ENCODE measurements at places on chromosomes 2 and 18.
A peak's percentile ranks its signal among the peaks of the same experiment; 100 is the strongest.

GRCh38 chr2:15693926-15694588 lies 102.4 kb downstream of the DDX1 start:
- no peak for DNase-seq

DNA sequence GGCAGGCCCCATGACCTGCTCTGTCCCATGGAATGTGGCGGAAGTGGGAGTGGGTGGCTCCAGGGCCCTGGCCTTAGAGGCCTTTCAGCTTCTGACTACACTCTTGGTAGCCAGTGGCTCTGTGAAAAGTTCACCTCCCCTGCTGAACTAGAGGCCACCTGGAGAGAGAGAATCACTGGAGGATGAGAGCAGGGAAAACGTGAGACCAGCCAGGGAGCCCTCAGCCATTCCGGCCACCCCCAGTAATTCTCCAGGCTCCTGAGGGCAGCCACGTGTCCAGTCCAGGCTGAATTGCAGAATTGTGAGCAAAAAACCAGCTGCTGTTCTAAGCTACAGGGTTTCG lies 10.5 kb downstream of the COLEC12 start:
- DNase-seq: no peak

DNA sequence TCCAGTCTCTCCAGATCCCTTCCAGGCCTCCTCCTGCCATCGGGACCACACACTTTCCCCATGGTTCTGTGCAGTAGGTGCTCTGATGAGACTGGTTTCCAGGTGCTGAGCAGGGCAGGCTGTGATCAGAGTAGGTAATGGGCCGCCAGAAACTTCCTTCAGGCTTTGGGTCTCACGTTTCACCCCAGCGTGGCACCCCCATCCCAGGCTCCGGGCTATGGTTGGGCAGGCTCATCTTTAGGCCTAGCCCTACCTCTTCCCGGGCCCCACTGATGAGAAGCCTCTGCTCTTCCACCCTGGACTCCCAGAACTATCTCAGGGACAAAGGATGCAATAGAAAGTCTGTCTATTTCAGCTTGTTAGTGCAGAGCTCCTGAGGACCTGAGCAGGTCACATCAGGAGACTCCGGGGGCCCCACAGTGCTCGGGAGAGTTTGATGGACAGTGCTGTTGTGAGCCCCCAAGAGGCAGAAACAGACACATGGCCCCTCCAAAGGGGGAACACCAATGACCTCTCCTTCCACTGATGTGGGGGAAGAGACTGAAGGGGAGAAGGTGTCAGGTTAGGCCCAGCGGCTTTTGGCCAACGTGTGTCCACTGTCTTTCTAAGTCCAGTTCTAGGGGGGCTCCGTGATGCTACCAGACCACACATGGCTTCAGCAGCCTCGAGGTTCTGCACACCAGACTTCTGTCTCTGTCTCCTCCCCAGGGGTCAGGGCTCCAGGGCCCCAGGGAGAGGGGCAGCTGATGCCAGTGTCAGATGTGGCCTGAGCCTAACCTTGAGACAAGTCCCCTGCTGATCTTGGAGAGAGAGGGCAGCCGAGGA lies 5.8 kb upstream of the PROM2 start:
- no peak for DNase-seq

DNA sequence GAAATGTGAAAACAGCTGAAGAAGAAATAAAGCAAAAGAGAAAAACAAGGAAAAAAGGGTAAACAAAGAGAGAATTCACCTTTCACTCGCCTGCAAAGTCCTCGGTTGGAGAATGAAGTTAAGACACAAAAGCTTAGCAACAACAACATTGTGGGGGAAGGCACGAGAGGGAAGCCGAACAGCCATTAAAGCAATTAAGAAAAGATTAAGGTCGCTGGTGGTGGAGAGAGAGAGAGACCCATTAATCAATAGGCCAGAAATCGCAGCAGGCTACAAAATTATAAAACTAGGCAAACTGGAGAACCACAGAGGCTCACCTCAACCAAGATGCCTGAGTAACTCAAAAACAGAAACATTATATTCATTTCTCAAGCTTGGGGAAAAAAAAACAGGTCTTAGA lies 120.0 kb upstream of the SIX3 start:
- peak; percentile 48 for DNase-seq

- DNase-seq: no peak
These were observed 302.2 kb upstream of the MAP2 start for GRCh38 chr2:209121691-209122090.

DNA sequence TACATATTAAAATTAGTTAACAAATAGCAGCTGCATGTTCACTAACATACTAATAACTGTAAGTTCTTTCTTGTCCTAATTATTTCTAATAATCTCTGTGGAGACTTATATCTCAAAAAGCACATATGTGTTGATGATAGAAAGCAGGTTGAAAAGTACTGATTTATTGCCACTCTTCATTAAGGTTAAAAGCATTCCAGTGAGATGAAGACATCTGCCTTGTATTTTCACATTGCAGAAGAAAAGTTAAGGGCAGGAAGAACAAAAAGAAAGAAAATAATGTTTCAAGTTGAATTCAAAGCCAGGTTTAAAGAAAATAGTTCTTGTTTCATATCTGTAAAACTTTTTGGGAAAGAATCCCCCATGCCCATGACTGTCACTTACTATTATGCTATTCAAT lies 429.9 kb downstream of the MTX2 start:
- no peak for DNase-seq

- DNase-seq: no peak
These were observed 18.5 kb downstream of the DHRS9 start for GRCh38 chr2:169087757-169088379.

- DNase-seq: no peak
These were observed 42.0 kb downstream of the RDH14 start for GRCh38 chr2:18518116-18519111.

- DNase-seq: no peak
These were observed 73.7 kb downstream of the MEIS1 start for GRCh38 chr2:66508484-66509071.

DNA sequence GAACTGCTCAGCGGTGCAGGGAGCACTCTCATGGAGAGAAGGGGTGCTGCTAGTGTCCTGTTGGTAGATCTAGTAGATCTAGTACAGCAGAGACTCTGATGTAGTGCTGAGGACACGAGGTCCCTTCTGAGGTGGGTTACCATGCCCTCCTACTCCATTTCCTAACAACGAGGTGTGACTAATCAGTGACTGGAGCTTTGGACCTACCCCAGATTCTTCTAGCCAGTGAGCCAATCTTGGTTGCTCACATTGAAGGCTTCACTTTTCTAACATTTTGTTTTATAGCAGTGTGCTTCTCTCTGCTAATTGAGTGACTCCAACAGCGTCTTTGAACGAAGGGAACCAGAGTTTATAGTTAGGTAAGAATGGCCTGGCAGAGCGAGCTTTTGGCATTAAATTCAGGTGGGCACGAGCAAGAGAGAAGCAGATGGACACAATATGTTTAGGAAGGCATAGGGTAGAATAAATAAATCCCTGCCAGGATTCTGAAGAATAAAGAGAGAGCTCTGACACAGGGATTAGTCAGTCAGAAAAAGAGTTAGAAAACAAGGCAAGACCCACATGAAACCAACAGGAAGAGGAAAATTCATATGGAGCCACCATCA lies 306.0 kb upstream of the RAB12 start:
- DNase-seq: no peak

- no peak for DNase-seq
These were observed 5.6 kb downstream of the FOSL2 start for GRCh38 chr2:28398101-28398834.

GRCh38 chr18:78165525-78165924 lies 814.1 kb upstream of the SALL3 start:
- DNase-seq: no peak

- peak; percentile 54 for DNase-seq
These were observed 100.7 kb upstream of the STK39 start for GRCh38 chr2:168348076-168348475.

- DNase-seq: no peak
These were observed 11.3 kb downstream of the MBD5 start for GRCh38 chr2:148032215-148032614.

GRCh38 chr2:3387011-3387410 lies 7.5 kb downstream of the TRAPPC12 start:
- no peak for DNase-seq

- DNase-seq: no peak
These were observed 52.9 kb downstream of the REL start for GRCh38 chr2:60934165-60934722.

DNA sequence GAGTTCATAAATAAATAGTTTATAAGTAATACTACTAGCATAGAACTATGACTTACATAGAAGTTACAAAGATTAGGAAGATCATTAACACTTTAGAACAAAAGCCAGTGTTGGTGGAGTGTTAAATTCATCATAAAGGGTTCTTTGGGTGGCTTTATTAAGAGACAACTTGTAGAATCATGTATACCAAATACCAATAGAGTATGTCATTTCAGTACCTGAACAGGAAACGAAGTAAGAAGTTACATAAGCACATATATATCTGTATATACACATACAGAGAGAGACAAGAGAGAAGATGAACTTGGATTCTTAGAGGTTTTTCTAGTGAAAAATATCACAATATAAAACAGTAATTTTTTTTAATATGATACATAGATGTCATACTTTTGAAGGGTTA lies 82.5 kb upstream of the OTX1 start:
- DNase-seq: no peak

DNA sequence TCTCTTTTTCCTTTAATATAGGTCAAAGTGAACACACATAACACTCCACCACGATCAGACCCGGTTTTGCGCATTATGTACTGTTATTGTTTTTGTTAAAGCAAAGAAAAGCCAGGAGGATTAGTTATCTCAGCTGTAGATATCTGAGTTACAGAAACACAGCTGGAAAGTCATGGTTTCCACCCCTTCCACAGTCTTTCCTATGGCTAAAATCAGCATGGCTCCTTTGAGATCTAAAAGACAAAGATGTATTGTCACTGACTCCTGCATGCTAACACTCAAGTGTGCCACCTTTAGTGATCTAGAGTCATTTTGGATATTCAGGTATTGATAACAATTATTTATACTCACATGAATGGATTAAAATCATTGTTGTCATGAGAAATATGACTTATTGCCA lies 260.0 kb downstream of the FIGN start:
- DNase-seq: no peak

GRCh38 chr2:150449856-150450255 lies 37.6 kb downstream of the RND3 start:
- DNase-seq: no peak

- no peak for DNase-seq
These were observed 37.3 kb downstream of the GREB1 start for GRCh38 chr2:11571170-11571569.

DNA sequence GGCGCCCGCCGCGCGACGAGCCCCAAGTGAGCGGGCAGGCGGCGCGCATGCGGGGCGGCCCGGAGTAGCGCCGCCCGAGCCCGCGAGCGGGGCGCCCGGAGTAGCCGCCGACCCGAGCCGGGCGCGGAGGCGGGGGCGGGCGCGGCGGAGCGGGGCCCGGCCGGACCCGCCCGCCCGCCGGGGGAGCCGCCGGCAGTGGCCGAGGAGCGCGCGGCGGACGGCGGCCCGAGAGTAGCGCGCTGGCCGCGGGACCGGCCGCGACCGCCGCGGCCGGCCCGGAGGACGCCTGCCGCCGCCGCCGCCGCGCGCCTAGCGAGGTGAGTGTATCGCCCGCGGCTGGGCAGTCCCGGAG lies at the start of gene GALNT1:
GALNT1 (plus strand) TSS at position 195 of the 352 bp plus-strand sequence. CDS start 72,923 bp downstream, outside the sequence.
- DNase-seq: peak; percentile 85

GRCh38 chr2:146917431-146918042 lies 927.3 kb upstream of the ACVR2A start:
- DNase-seq: no peak

DNA sequence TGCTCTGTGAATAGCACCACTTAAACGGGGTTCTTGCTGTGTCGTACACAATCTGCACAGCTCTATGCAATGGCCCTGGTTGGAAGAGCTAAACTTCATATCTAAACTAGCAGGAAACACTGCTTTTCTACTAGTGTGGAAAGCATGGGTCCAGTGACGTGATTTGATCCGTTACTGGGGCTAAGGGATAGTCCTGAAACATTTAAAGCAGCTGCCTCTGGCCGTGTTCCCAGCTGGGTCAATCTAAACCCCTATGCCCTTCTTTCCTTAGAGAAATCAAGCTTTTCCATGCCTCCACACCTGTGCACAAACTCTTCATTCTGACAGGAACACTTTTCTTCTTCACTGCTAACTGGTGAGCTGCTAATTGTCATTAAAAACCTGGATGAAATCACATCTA lies 5.4 kb upstream of the IGFBP5 start:
- DNase-seq: no peak

- no peak for DNase-seq
These were observed 494 bp upstream of the RBM45 start for GRCh38 chr2:178111743-178112142.

DNA sequence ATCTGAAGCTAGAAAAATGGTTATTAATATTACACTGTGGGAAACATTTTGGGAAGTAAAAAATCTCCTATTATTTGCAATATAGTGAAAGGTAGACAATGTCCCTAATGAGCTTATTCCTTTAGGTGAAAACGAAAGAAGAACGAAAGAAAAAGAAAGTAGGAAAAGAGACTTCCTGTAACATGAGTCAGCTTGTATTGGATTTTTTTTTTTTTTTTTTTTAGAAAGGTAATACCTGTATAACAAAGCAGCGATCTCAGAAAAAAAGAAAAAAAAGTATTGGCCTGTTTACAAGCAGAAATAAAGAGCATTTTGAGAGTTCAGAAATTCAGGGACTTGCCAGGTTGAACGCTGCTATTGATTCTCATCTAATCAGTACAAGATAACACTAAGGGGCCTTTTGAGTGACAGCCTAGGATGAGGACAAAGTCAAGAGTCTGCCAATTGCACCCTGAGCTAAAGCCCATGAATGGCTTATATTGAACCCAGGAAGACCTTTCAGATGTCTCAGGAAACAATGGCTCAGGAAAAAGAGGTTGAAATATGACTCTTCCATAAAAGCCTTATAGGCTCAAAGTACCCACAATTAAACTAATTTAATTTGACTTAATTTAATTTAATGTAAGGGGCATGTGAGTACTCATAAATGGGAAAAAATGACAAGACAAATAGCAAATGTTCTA lies 615.6 kb upstream of the CDH2 start:
- DNase-seq: no peak

DNA sequence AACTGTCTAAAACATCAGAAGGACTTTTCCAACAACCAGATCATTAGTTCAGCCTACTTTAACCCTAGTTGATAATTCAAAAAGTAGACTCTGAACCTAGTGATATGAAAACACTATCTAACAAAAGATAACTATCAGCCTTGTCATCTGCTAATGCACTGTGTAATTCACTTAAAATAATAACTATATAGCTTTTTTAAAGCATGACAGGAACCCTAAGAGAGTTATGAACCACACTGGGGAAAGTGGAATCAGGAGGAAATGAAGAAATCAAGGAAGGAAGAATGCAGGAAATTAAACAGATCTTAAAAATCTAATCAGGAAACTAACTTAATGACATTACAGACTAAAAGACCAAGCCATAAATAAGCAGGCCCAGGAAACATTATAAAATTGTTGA lies 9.0 kb downstream of the B4GALT6 start:
- DNase-seq: no peak
